Cerebellar nuclear complex (tissue), 1 donor: ENCODE measurements at places on chromosomes 16 and 17.

GRCh38 chr16:13944816-13945215 is 24.9 kb downstream of the ERCC4 start:
- no peak for DNase-seq

GRCh38 chr16:53962041-53962440 is 258.1 kb downstream of the FTO start:
- no peak for DNase-seq

DNA sequence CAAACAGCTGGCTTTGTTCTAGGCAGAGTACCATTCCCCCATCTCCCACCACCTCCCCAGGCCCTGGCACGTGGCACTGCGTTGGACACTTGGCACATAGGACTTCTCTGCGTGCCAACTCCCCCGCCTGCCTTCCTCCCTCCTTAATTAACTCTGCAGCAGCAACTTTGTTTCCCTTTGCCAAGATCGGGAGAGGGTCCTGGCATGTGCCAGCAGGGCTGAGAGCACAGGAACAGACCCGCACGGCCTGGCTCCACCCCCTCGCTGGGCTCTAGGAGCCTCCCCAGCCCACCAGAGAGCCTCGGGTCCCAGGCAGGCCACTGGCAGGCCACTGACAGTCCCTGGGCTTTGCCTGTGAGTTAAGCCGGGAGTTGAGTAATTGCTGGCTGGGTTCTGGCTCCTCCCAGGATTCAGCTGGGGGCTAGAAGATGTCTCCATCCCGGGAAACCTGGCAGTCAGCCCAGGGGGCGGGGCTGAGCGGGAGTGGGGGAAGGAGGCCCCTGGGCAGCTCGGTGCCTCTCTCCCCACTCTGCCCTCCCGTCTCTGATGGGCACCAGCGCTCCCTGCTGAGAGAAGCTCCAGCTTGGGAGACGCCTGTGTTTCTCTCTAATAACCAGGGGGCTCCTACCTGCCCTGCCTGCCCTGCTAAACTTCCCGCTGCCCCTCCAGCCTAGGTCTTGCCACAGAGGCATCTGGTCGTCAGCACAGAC is 224.0 kb upstream of the TNRC6C start:
- no peak for DNase-seq

- no peak for DNase-seq
Measured at GRCh38 chr16:24953306-24953705, 61.9 kb downstream of the ARHGAP17 start.

DNA sequence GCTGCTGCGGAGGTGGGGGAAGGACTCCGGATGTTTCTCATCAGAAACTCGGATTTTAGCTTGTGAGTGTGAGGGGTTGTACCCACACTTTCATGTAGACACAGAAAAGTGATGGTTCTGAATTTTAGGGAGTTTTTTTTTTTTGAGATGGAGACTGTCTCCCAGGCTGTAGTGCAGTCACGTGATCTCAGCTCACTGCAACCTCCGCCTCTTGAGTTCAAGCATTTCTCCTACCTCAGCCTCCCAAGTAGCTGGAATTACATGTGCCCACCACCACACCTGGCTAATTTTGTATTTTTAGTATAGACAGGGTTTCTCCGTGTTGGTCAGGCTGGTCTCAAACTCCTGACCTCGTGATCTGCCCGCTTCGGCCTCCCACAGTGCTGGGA is 22.4 kb upstream of the GNG13 start:
- no peak for DNase-seq

- no peak for DNase-seq
Measured at GRCh38 chr16:29826342-29826695, 6.1 kb downstream of the MVP start.

DNA sequence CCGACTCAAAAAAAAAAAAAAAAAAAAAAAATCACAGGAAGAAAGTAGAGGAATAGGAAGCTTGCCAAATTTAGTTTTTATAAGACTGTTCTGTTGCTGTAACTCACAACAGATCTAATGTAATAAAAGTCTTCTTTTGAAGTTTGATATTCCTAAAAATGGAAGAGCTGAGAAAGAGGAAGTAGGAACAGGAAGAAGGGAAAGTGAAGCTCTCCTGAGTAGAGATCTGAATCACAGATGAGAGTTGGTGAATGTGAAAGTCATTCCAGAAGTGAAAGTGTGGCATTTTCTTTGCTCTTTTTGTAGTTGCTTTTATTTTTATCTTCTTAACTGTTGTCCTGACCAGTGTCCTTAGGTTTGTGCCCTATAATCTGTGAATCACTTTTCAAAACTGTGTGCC is 2.1 kb downstream of the NMT1 start:
- DNase-seq, result no peak
